ENCODE measurements at places on chromosomes 5 and 9. TPM values are rescaled to one million over a fixed set of nuclear protein-coding genes. Genes with fewer than 3 reads are reported as not detected.

Gene IFNA6
- total RNA-seq: not detected

Gene SHISAL2B
- not detected for total RNA-seq

Gene IFNA21
- not detected for total RNA-seq

Gene ECM2
- total RNA-seq: not detected

Gene PCDHGA3
- total RNA-seq: 0.54 TPM

Gene SEMA5A
- 0.43 TPM for total RNA-seq

Gene CPEB4
- total RNA-seq: 20.4 TPM

Gene RORB
- total RNA-seq: not detected

Gene ARL10
- 7.3 TPM for total RNA-seq

Gene ZNF484
- 14.0 TPM for total RNA-seq

Gene FCHO2
- total RNA-seq: 37.9 TPM

Gene WDR38
- not detected for total RNA-seq

Gene RMI1
- 6.7 TPM for total RNA-seq

Gene LVRN
- total RNA-seq: 0.22 TPM

Gene ZNF782
- total RNA-seq: 2.9 TPM

Gene TSLP
- 0.11 TPM for total RNA-seq

Gene ELAVL2
- total RNA-seq: 0.26 TPM

Gene PCDHAC2
- 0.17 TPM for total RNA-seq

Gene APBA1
- 8.2 TPM for total RNA-seq

Gene BAAT
- not detected for total RNA-seq

Gene ADAMTS16
- total RNA-seq: under 0.01 TPM

Gene SLC6A18
- total RNA-seq: not detected

Gene COMMD10
- 57.6 TPM for total RNA-seq

Gene RETREG1
- not detected for total RNA-seq

Gene MAP1B
- 46.2 TPM for total RNA-seq

Gene FBXL7
- total RNA-seq: 10.4 TPM

Gene MLANA
- total RNA-seq: not detected

Gene MSMP
- total RNA-seq: 57.2 TPM

Gene GPR150
- total RNA-seq: under 0.01 TPM

Gene CBY3
- 0.09 TPM for total RNA-seq

Gene FLT4
- total RNA-seq: 533 TPM

Gene PCDHGA11
- 6.7 TPM for total RNA-seq

Gene LRRTM2
- 2.0 TPM for total RNA-seq

Gene SPINK4
- not detected for total RNA-seq

Gene GDNF
- total RNA-seq: not detected

Gene SPINK1
- not detected for total RNA-seq

Gene SLC34A3
- total RNA-seq: not detected
